ENCODE measurements at places on chromosomes 16 and 17. TPM values are rescaled to one million over a fixed set of nuclear protein-coding genes. Genes with fewer than 3 reads are reported as not detected.

DNA sequence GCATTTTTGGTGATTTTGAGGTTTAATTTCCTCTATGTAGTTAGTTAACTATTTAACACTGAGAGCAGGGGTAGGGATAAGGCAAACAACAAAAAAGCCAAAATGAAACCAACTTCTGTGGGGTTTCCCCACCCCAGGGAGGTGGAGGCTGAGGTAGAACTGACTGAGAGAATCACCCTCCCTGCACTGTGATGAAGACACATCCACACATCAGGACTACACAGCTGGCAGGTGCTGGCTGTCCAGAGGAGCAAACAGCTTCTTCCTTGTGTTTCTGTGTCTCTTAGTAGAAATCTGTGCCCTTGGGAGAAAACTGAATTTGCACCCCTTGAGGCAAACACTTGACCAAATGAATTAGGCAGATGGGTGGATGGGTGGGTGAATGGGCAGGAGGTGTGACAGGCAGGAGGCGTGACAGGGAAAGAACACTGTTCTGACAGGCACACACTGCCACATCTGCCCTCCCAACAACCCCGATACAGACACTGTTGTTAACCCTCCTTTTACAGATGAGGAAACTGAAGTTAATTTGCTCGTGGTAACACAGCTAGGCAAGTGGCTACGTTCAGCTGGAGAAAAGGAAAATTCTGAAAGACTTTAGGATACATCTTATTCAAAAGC, 62.9 kb upstream of the AMZ2 start:
- no peaks in the 10 kb centered on the region for H3K4me1 ChIP-seq
- H3K27ac ChIP-seq, result no peak overlapping the region
- no peaks in the 10 kb centered on the region for H3K27me3 ChIP-seq
- no peak overlapping the region for H3K4me3 ChIP-seq
- DNase-seq, result no peak
- no peaks in the 10 kb centered on the region for H3K36me3 ChIP-seq

DNA sequence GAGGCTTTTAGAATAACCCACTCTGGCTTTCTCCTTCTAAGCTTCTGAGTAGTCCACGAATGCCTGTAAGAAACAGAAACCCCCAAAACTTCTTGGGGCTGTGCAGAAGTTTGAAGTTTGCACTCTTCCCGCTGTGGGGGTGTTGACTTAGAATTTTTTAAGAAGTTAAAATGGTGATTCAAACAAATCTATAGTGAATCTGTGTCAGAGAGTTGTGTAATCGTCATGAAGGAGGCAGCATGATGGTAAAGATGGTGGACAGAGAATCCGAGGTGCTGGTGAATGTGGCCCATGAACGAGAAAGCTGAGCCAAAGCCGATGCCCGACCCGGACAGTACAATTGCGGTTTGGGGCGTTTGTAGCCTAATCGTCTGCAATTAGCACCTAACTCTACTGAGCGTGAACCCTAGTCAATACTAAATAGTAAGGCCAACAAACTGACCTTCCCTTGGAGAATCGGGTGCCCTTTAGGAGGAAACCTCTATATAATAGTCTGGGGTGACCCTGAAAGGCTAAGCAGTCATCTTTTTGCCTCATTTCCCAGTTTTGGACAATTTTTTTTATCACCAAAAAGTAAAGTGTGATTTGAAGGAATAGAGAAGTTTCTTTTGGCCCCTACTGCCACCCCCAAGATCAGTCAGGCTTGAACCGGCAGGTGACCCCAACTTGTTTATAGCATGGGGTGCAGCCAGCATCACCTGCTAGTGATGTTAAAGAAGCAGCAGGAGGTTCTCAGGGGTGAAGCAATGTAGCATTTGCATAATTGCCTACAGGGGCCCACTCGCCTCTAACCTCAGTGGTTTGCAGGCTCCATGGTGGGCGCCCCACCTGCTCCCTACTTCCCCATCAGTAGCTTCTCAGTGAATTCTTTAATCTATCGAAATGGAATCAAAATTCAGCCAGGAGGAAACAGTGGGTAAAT, 11.2 kb downstream of the IRF8 start:
- no peak for DNase-seq
- peaks cover 24% of the 10 kb centered on the region for H3K4me1 ChIP-seq
- no peaks in the 10 kb centered on the region for H3K36me3 ChIP-seq
- H3K4me3 ChIP-seq, result no peak overlapping the region
- no peak overlapping the region for H3K27ac ChIP-seq
- H3K27me3 ChIP-seq, result no peaks in the 10 kb centered on the region

DNA sequence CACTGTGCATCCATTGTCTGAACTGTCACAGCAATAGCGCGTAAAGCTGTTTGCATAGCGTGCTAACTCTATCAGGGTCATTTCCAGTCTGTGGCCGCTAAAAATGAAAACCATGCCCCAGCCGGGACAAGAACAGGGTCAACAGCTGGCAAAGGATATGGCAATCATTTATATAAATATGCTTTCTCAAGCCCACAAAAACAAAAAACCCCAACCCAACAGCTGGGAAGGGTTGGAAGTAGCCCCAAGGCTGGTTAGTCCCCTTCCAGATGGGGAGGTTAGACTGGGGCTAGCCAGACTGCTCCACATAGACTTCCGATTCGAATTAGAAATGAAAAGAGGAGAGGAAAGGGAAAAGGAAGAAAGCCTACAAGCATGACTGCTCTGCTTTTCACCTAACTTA, 203.3 kb upstream of the TBX2 start:
- H3K27ac ChIP-seq, result no peak overlapping the region
- H3K36me3 ChIP-seq, result no peaks in the 10 kb centered on the region
- H3K27me3 ChIP-seq, result no peaks in the 10 kb centered on the region
- H3K4me3 ChIP-seq, result no peak overlapping the region

DNA sequence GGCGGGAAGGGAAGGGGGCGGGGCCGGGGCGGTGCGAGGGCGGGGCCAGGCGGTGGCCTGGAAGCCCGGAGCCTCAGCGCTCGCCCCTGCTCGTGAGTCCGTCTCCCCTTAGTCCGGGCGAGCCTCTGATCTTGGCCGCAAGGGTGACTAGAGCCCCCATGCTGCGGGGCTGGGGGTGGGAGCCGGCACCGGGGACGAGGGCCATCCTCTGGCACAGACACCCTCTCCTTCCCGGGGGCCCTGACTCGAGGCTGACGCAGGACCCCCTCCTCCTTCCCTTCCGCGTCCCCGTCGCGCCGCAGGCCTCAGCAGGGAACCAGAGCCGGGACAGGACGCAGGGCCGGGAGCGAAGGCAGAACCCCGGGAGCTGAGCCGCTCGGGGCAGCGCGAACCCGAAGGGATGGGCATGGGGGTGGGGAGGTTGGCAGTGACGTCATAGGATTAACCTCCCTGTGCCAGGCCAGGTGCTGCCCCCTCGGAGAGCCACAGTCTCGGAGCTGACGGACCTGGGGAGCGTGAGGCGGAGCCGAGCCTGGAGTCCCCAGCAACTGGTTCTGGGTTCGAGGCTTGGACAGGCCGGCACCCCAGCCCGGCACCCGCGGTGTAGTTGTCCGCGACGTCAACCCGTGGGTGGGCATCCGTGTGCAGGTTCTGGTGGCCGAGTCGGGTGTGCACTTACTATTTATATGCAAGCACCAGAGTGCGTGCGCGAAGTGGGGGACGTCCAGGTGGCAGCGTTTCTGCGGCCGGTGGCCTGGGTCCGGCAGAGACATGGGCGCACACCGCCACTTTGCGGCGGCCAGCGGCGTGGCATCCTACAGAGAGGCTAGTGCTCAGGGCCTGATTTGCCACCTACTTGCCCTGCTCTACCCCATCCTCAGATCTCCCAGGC, 503 bp upstream of the PLCD3 start:
- peak; percentile 88 for DNase-seq
- no peaks in the 10 kb centered on the region for H3K36me3 ChIP-seq

GRCh38 chr16:83517398-83517797, 290.4 kb upstream of the HSBP1 start:
- no peak for DNase-seq
- no peaks in the 10 kb centered on the region for H3K27me3 ChIP-seq
- no peaks in the 10 kb centered on the region for H3K36me3 ChIP-seq
- no peak overlapping the region for H3K4me3 ChIP-seq
- H3K4me1 ChIP-seq, result no peaks in the 10 kb centered on the region
- H3K27ac ChIP-seq, result no peak overlapping the region

The GRAP gene
- 3.5 TPM for total RNA-seq

The C16orf89 gene
- total RNA-seq, result 1.00 TPM

DNA sequence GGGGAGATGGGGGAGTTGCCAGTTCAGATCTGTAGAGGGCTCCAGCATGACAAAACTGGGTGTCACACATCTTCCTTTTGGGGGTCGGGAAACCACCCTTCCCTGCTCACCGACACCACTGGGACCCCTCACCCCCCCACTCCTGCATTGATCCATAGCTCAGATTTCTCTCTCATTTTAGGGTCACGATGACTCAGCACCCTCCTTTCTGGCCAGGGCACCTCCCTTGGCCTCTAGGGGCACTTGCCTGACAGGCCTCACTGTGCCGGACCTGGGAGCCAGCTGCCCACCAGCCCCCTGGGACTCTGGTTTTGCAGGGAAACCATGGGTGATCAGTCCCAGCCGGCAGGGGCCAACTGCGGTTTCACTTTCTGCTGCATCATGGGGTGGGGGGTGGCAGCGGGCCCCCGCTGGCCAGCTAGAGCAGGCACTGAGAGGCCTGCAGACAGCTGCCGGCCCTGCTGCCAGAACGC, 239.4 kb downstream of the MRTFB start:
- H3K36me3 ChIP-seq, result no peaks in the 10 kb centered on the region
- H3K4me3 ChIP-seq, result no peak overlapping the region
- H3K4me1 ChIP-seq, result peaks cover 46% of the 10 kb centered on the region
- DNase-seq, result no peak
- peak overlapping the region; percentile 83 for H3K27ac ChIP-seq

The KRTAP9-4 gene
- not detected for total RNA-seq

The CIBAR2 gene
- not detected for total RNA-seq

The MAP3K3 gene
- 47.1 TPM for total RNA-seq

DNA sequence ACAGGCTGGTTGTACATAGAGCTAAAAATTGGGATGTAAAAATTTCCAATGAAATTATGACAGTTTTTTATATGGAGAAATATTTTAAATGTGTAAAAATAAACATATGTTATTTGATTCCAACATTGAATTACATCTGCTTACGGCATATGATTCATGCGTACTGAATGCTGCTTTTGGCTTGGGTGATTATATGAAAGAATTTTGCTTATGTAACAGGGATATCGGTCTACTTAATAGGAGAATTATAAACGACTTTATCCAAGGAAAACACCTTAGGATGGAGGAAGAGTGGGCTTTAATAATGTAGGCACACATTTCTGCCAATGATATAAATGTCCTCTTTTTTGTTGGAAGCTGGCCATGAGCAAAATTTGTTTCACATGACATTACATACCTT, 197.3 kb upstream of the GOT2 start:
- no peaks in the 10 kb centered on the region for H3K4me1 ChIP-seq
- no peak for DNase-seq
- no peak overlapping the region for H3K4me3 ChIP-seq
- H3K27ac ChIP-seq, result no peak overlapping the region
- no peaks in the 10 kb centered on the region for H3K27me3 ChIP-seq

GRCh38 chr17:9371019-9371418, 204.6 kb downstream of the STX8 start:
- H3K27me3 ChIP-seq, result no peaks in the 10 kb centered on the region
- peak; percentile 44 for DNase-seq
- peaks cover 24% of the 10 kb centered on the region for H3K4me1 ChIP-seq
- no peak overlapping the region for H3K4me3 ChIP-seq
- H3K27ac ChIP-seq, result peak overlapping the region; percentile 10
- H3K36me3 ChIP-seq, result no peaks in the 10 kb centered on the region

DNA sequence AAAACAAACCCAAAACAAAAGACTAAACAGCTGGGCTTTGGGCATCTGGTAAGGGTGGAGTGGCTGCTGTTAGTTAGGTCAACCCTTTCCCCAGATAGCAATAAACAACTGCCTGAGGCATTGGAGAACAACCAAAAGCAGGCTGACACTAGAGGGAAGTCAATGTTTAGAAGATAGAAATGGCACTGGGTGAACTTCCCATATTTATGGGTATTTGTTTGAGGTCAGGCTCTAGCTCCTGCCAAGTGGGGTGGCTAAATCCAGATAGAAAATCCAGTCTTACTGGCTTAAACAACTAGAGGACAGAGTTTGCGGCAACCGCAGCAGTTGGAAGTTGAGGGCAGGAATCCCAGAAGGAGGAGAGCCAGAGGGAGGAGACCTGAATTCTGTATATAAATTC, 79.4 kb downstream of the SDK2 start:
- DNase-seq, result no peak
- H3K36me3 ChIP-seq, result no peaks in the 10 kb centered on the region
- no peak overlapping the region for H3K4me3 ChIP-seq
- H3K27ac ChIP-seq, result no peak overlapping the region
- no peaks in the 10 kb centered on the region for H3K4me1 ChIP-seq

- no peaks in the 10 kb centered on the region for H3K4me1 ChIP-seq
- DNase-seq, result peak; percentile 24
- H3K4me3 ChIP-seq, result no peak overlapping the region
- H3K27ac ChIP-seq, result no peak overlapping the region
- no peaks in the 10 kb centered on the region for H3K27me3 ChIP-seq
- H3K36me3 ChIP-seq, result no peaks in the 10 kb centered on the region
These were observed 230.5 kb upstream of the ASIC2 start for GRCh38 chr17:33523577-33523981.

- no peak overlapping the region for H3K4me3 ChIP-seq
- peaks cover 1% of the 10 kb centered on the region for H3K4me1 ChIP-seq
- H3K27me3 ChIP-seq, result no peaks in the 10 kb centered on the region
- peak; percentile 12 for DNase-seq
- H3K27ac ChIP-seq, result no peak overlapping the region
- H3K36me3 ChIP-seq, result no peaks in the 10 kb centered on the region
These were observed 105.4 kb downstream of the ZNF423 start for GRCh38 chr16:49750341-49751000.

The KCNG4 gene
- 0.28 TPM for total RNA-seq

The OSGIN1 gene
- 17.0 TPM for total RNA-seq

The HOXB6 gene
- total RNA-seq, result 15.7 TPM

The COASY gene
- 61.2 TPM for total RNA-seq

The MMP2 gene
- 97.4 TPM for total RNA-seq

DNA sequence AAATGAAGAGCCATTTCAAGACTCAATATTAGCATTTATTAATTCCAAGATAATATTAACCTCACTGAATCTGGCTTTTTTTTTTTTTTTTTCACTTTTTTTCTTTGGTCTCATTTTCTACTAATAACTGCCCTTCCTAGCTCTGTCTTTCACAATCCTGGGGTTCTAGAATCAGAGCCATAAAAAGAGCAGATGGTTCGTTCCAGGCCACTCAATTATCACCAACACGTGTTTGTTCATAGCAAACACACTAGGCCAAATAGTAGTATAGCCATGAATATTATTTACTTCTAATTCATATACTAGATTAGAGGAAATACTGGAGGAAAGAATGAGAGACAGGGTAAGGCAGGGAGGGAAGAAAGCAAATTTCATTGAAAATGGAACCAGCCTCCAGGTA, 39.8 kb downstream of the TEX2 start:
- DNase-seq, result no peak
- H3K4me3 ChIP-seq, result no peak overlapping the region

GRCh38 chr17:61402073-61402541, 2.5 kb downstream of the TBX2 start:
- H3K27me3 ChIP-seq, result peaks cover 47% of the 10 kb centered on the region
- peaks cover 21% of the 10 kb centered on the region for H3K4me1 ChIP-seq
- H3K36me3 ChIP-seq, result no peaks in the 10 kb centered on the region
- no peak overlapping the region for H3K27ac ChIP-seq
- no peak for DNase-seq

GRCh38 chr16:1013593-1013900, 32.0 kb downstream of the SOX8 start:
- H3K4me3 ChIP-seq, result no peak overlapping the region
- no peak overlapping the region for H3K27ac ChIP-seq
- no peaks in the 10 kb centered on the region for H3K4me1 ChIP-seq
- DNase-seq, result no peak

The NACA2 gene
- total RNA-seq, result not detected

- H3K4me1 ChIP-seq, result no peaks in the 10 kb centered on the region
- peaks cover 4% of the 10 kb centered on the region for H3K27me3 ChIP-seq
- no peak overlapping the region for H3K27ac ChIP-seq
- no peak for DNase-seq
- H3K4me3 ChIP-seq, result no peak overlapping the region
These were observed 53.7 kb upstream of the TMEM132E start for GRCh38 chr17:34525651-34526050.

Measured in adrenal gland (tissue), 19 donors.